NT2/D1 (cell line): ENCODE measurements at places on chromosomes 4 and X.

- DNase-seq = peak; percentile 43
Observed at GRCh38 chrX:47232803-47233332, at the start of gene USP11. TSS of gene USP11 (plus strand) at chrX:47233009. CDS start at chrX:47233044, 35 bp downstream.

DNA sequence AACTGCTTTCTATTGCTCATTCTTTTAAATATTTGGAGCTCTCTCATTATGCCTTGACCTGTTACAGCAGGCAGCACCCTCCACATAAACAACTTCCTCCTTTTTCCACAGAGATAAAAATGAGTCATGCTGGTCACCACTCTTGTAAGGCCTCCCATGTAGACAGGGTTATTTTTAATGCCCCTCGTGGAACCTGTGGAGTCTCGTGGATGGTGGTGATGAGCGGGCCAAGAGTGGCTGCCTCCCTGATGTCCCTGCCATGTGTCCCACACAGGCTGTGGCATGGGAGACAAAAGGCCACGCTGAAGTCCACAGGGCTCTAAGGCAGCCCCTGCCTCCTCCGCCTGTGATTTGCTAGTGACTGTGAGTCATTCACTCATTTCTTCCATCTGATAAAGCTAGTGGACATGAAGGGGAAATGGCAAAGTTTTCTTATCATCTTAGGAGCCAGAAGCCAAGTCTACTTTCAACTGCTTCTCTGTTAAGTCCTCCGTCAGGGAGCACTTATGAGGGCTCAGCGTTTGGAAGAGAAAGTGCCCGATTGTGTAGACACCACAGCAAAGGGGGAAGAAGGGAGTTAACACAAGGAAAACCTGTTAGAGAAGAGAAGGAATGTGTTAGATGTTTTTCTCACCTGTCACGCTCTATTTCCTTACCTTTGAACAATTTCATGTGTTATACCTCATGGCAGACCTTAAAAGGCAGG is 121.6 kb upstream of the FAT1 start:
- no peak for DNase-seq

DNA sequence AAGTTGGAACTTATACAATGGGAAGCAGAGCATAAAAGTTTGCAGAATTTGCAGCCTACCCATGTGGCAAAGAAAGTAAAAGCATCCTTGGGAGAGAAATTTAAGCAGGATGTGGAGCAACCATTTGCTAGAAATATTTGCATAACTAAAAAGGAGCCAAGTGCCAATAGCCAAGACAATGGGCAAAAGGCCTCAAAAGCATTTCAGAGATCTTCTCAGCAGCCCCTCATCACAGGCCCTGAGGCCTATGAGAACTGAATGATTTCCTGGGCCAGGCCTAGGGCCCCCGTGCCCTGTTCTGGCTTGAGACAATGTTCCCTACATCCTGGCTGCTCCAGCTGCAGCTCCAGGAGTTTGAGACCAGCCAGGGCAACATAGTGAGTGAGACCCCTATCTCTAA is 25.3 kb upstream of the RAB28 start:
- DNase-seq = peak; percentile 78

GRCh38 chr4:144787365-144788258 is 141.7 kb downstream of the HHIP start:
- peak; percentile 6 for DNase-seq

DNA sequence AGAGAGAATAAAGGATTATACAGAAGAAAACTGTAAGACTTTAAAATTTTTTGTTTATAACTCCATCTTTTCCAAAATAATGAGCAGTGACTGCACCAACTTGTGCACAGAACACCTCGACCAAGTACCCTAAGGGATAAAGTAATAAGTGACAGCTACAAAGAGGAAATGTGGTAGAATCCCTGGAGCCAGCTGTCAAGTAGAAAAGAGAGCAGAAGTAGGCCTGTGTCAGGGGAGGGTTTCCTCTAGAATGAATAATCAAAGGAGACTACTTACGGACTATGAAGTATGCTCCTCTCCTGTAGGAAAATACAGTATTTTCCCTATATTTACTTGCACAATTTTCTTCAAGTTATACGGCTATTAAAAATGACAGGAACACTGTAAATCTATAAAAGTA is 1.2 kb downstream of the EIF1AX start:
- DNase-seq = no peak

GRCh38 chr4:27096142-27096824 is 235.6 kb downstream of the STIM2 start:
- DNase-seq = no peak

- no peak for DNase-seq
Observed at GRCh38 chr4:112775801-112776200, 138.9 kb downstream of the LARP7 start.

GRCh38 chr4:11592276-11592675 is 163.6 kb upstream of the HS3ST1 start:
- DNase-seq = no peak

DNA sequence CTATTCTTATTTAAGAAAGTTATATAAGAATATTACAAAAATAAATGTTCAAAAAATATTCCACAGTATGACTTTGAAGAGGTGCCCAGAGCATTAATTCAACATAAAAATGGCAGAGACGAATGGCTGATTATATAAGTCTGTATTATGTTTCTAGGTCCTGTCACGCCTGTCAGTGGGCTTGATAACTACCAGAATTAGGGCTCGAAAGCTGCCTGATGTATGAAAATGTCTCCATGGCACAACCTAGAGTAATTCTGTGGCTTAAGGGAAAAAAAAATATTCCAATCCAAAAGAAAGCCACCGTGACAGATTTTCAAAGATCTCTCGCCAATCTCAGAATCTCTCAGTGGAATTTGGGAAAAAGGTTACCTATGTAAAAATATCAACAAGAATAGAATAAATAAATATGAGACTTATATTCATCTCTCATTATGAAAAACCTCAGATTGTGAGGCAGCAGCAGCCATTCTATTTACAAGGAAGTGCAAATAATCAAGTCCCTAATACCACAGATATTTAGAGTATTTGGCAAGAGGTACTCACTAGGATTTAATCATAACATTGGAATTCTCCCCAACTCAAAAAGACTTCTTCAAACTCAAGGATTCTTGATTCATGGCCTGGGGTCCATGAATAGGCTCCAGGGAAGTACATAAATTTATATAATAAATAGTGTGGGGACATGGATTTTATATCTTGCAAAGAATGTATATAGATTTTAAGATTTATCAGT is 489.1 kb upstream of the INTU start:
- DNase-seq = no peak

GRCh38 chr4:121517241-121517640 is 136.4 kb upstream of the QRFPR start:
- no peak for DNase-seq

- no peak for DNase-seq
Observed at GRCh38 chr4:53732661-53733060, 141.4 kb upstream of the LNX1 start.

- DNase-seq = no peak
Observed at GRCh38 chrX:6965729-6966128, 181.8 kb upstream of the STS start.

DNA sequence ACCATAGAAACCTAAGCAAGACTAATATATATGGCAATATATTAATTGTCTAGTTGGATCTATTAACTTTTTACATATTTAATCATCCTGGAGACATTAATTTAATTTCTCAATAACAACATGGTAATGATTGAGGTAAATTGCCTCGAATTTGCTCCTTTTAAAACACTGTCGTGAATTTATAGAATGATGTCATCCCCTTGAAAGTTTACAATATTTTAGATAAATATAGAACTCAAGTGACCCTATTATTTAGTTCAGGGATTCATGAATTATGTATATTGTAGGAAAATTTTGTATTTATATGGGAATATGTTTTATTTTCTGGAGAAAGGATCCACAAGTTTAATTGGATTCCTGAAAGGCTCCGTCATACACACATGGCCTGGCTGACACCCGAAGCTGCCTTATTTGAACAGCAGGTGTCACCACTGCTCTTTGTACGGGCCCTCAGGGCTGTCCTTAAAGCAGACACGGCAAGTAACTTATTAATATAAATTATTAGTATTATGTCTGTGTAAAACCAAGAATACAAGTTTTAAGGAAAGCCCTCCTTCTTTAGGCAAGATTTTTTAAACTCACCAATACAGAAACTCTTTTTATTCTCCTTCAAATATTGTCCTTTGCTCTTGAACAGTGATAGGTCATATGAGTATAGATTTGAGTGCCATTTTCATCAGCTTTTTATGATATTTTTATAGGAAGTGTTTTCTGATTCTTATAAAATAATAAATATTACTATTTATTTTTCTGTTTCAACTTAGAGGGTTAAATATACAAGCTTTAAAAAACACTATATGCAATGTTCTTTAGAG is 1.9 kb upstream of the PLRG1 start:
- DNase-seq = peak; percentile 54

DNA sequence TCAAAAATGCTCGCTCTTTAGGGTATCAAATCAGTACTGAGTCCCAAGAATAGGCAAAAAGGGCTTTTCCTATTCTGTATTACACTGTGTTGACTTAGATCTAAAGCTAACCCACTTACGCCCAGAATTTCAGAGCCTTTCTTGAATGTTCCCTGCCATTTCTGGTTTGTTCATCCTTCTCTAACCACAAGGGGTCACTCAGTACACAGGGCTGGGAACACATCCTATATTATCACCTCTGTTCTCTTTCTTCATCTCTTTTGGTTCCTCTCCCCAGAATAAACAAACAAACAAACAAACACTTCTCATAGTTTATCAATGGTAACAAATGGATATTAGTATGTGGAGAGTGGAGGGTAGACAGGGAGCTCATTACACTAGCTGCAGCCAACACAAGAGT is 25.5 kb upstream of the MORC4 start:
- peak; percentile 18 for DNase-seq
